ENCODE measurements at places on chromosomes 2 and 18.

DNA sequence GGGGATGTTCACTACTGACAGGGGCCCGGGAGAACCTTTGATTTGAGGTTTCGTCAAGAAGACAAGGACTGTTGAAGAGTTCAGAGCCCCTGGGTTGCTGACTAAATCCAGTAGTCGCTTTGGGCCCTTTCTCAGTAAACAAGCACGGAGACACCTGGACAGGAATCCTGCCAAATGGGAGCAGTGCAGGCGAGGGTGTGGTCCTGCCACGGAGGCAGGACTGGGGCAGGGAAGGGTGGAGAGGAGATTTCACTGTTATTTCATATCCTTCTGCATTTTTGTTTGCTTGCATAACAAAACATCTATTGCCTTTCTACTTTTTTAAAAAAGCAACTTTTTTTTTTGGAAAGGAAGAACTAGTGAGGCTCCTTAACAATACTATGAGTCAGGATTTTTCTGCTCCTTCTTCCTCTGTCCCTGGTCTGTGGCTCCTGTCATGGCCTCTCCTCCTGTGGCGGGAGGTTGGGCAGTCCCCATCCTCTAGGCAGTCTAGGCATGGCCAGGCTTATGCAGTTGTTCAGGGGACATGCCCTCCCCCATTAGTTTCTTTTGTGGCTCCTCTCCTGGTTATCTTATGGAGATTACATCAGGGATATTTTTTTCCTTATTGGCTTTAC, 57.7 kb downstream of the ARHGEF4 start:
- DNase-seq, result no peak

DNA sequence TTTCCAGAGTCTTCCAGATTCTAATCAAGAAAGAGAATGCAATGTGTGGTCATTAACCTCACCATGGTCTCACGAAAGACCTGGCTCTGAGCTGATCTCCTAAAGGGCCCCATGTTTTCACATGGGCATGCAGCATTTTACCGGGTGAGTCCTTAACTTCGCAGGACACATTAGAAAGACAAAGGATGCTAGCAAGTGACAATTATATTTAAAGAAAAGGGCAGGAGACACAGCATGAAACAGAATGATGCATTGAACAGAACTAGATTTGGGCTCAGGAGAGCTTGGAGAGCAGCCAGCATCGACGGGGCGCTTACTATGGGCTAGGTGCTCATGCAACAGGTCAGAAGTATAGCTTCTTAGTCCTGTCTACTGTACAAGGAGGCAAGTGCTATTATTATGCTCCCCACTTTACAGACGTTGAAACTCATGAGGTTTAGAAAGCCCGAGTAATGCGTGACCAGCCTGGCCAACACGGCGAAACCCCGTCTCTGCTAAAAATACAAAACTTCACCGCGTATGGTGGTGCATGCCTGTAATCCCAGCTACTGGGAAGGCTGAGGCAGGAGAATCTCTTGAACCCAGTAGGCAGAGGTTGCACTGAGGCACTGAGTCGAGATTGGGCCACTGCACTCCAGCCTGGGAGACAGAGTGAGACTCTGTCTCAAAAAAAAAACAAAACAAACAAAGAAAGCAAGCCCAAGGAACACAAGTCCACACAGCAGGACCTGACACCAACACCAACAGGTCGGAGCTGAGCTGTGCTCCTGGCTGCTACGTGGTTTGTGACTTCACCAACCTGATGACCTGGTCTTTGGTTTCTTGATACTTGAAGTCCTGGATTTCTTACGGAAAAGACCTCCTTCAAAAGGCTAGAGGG, 16.1 kb downstream of the MBP start:
- no peak for DNase-seq

DNA sequence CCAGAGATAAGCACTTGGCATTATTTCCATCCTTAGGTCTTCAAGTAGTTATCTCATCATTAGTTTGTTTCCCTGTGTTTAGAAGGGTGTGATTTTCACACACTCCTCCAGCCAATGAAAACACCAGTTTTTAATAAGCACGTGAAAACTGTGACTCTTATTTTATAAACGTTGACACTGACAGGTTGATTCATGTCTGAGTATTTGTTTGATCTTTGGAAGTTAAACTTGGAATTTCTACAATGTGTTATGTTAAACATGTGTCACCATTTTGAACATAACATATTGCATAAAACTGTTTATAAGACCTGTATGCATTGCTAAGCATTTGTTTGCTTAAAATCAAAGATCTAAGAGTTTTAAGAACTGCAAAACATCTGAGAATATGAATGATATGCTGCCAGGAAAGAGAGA, 27.6 kb downstream of the SLC40A1 start:
- no peak for DNase-seq

DNA sequence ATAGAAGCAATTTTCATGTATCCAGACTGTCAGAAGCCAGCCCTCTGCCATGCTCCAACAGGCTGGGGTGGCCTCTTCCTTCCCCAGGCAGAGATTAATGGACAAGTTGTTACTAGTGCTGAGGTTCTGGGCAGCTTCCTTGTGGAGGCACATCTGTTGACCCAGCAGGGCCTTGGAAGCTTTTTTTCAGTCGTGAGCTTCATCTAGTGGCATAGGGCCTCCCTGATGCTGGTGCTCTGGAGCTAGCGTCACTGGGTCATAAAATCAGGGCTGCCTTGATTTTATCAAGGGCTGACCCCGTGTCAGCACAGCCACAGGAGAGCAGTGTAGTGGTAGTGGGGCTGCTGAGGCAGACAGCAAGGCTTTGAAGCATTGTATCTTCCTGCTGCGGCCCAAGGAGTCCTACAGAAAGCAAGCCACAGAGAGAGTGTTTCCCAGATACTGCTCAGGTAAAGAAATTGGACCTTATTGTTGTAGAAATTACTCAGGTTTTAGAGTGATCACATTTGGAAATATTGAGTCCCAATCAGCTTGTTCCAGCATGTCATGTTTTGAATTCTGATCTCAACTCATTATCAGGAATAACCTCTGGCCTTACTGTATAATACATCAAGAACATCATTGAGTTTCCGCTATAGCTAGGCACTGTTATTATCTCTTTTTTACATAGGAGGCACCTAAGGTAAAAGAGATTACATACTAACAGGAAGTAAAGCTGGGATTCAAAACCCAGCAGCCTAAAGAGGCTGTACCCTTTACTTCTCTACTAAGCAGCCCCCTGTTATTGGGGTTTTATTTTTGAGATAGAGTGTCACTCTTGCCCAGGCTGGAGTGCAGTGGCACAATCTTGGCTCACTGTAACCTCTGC, 92.3 kb upstream of the ALPP start:
- DNase-seq, result no peak

GRCh38 chr2:3413697-3414096, 34.2 kb downstream of the TRAPPC12 start:
- DNase-seq, result no peak

DNA sequence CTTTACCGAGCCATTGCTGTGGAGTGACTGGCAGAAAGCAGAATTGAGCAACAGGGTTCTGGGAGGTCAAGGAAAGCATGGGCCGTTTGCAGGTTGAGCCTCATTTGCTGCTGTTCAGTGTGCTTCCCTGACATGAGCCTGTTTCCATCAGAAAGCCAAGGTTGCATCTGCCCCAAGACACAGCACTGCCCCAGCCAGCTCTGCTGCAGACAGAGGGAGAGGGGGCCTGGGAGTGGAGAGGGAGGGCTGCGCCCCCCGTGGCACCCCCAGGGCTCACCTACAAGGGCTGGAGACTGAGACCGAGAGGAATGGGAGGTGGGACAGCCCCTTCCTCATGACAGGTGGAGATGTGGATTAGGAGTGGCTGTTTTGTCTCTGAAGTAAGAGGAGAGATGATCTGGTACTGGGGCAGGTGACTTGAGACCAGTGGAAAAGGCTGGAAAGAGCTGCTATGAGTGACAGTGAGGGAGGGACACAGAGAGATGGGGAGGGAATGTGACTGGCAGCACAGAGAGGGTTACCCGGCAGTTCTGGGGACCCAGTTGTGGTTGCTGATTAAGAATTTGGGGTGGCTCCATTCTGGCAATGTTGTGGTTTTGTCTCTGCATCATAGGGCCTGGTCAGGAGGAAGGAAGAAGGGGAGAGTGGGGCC, 218.0 kb downstream of the DYSF start:
- DNase-seq, result no peak

DNA sequence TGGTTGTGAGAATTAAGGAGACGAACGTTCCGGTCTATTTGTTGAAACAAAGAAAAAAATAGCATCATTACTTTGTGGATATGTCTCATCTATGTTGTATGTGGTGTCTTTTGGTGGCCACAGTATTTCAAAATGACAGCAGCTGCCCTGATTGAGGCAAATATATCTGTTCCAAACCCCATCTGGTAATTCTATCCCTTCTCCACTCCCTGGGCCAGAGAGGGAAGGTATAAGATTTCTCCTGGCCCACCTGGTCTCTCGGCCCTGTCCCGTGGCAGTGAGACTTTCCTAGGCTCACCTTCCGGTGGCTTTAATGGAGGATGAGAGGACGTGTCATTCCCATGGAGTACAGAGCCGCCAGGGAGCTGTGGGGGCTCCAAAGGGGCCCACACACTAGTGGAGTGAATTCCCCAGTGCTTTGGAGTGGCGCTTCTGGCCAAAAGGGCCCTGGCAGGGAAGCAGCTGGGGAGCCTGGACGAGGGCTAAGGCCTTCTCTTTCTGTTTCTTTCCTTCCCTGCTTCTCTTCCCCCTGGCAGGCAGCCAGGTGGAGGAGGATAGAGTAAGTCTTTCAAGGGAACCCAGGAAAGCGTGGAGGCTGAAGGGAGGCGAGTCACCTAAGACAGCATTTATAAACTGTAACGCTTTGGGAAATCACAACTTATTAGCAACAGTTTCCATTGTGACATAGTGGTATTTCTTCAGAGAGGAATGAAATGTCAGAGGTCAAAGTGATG, 5.6 kb downstream of the FOSL2 start:
- no peak for DNase-seq

DNA sequence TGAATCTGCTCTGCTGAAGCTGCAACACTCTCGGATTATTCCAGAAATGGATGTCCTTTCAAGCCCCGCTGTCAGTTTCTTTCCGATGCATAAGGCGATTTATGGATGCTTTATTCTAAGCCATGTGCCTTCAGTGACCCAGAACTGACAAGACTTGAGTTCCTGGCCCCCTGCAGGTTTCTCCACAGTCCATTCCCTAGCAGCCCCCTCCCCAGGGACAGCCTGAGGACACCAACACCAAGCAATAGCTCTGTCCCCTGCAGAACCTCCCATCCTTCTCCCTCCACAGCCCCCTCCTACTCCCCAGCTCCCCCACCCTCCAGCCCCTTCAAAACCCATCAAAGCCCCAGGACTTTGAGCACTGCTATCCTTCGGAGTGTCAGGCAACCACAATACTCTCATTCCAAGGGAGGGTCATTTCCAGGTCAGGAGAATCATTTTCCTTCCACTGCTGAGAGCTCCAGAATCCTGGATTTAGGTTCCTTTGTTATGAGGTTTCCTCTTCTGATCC, 24.6 kb upstream of the SPP2 start:
- no peak for DNase-seq

DNA sequence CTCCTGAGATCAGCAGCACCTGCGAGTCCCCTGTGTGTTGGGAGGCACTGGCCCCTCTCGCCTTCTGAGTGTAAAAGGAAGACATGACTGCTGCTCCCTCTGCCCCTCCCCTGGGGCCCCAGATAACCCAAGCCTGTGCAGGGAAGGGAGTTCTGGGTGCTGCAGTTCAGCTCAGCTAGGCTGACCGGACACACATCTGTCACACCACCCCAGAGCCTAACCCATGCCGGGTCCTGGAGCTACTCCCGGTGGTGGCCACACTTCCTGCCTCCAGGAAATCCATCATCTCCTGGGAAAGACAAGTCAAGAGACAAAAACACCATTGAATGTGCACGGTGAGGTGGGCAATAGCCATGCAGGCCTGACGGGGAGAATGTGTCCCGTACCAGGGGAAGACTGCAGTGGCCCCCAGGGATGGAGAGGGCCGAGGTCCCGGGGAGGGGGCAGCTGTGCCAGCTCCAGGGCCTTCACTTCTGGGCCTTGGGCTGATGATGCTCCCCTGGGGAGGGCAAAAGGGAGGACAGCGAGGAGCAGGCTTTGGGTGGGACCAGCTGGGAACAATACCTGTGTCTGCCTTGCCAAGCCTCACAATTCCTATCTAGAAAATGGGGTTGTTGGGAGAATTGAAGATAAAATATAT, 210.6 kb downstream of the TFCP2L1 start:
- DNase-seq, result no peak

GRCh38 chr18:7766817-7767216, 199.7 kb downstream of the PTPRM start:
- no peak for DNase-seq

GRCh38 chr18:66193938-66194337, 410.0 kb downstream of the CDH19 start:
- no peak for DNase-seq

GRCh38 chr2:84841577-84841976, 39.3 kb downstream of the TRABD2A start:
- no peak for DNase-seq

GRCh38 chr2:54254180-54254579, 1.8 kb downstream of the TSPYL6 start:
- no peak for DNase-seq

DNA sequence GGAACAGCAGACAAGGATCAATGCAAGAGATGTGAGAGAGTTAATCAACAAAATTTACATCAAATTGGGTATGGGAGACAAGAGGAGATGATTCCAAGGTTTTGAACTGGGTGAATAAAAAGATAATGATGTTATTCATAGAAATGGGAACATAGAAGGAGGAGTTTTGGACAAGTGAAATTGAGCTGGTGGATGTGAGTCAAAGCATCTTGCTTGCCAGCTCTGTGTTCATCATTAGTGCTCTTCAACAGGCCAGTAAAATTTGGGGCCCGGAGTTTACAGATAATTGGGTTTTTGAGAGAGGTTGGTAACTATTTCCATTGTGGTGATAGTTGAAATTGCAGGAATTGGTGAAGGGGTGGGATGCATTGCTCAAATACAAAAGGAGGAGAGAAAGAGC, 69.9 kb upstream of the CAVIN2 start:
- DNase-seq, result no peak

- DNase-seq, result no peak
Observed at GRCh38 chr2:64568836-64569235, 44.7 kb downstream of the AFTPH start.

DNA sequence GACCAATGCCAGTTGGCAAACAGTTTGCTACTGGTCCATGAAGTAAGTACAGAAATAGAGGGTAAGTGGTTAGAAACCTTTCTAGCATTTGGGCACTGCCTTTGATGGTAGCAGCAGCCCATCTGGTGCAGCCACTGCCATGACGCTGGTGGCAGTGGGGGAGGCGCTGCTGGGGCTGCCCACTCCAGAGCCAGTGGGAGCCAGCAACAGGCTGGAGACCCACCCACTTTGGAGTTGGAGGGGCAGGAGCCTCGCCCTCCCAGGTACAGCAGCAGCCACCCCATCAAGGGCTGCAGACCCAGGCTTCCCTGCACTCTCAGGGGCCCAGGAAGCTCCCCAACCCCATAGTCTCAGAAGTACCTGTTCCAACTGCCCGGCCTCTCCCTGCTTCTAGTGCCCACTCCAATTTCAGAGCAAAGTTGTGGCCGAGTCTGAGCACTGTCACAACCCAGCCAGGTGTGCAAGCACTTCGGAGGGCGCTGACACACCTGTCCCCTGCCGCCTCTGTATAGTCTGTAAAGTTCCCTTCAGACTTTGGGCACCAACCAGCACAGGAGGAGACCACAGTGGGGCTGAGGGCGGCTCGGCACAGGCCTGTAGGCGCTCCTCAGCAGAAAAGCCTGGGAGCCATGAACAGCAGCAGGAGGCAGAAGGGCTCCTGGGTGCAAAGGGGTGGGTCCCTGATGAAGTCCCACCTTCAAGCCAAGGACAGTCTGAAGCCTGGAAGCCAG, 125.6 kb upstream of the CCDC150 start:
- no peak for DNase-seq

GRCh38 chr18:49863769-49864621, 50.7 kb upstream of the ACAA2 start:
- no peak for DNase-seq
